ENCODE measurements at places on chromosomes 3 and 15.
A peak's percentile ranks its signal among the peaks of the same experiment; 100 is the strongest.

- DNase-seq, result no peak
Measured at GRCh38 chr3:98322101-98322500, 31.6 kb upstream of the OR5K4 start.

DNA sequence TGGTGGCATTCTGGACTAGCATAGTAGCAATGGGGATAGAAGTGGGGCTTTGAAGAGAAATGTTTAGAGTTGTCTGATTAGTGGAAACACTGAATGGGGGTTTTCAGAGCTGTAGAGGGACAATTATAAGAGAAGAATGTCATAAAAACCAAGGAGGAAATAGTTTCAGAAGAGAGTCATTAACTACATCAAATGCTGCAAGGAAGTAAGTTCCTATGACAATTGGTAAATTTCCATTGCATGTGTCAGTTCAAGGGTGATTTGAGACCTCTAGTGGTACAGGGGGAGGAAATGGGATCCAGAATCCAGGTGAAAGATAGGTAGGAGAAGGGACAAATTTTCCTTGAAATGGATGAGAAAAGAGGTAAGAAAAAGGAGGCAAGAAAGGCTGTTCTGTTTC lies 68.3 kb upstream of the TBC1D5 start:
- DNase-seq, result no peak

GRCh38 chr3:16122155-16122554 lies 52.3 kb upstream of the GALNT15 start:
- DNase-seq, result no peak

- no peak for DNase-seq
Measured at GRCh38 chr3:45347315-45348000, 40.9 kb upstream of the LARS2 start.

- DNase-seq, result no peak
Measured at GRCh38 chr3:101850246-101851051, 1.1 kb downstream of the NFKBIZ start.

GRCh38 chr15:88322461-88322860 lies 65.9 kb upstream of the NTRK3 start:
- DNase-seq, result no peak

DNA sequence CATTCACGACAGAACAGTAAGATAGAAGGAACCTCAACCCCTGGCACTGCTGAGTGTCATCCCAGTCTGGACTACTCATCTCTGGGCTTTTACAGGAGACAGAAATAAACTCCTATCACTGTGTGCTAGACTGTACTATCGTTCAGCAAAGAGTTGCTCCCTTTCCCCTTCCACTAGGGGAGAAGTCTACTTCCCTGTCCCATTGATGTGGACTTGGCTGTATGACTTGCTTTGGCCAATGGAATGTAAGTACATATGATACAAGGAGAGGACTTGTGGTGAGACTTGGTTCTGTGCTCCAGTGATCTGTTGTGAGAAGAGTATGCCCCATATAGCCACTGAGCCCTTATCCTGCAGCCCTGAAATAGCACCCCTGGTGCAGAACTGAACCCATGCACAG lies 5.3 kb upstream of the KIF7 start:
- DNase-seq, result no peak

- no peak for DNase-seq
Measured at GRCh38 chr15:99635794-99636193, 70.0 kb downstream of the MEF2A start.

- DNase-seq, result no peak
Measured at GRCh38 chr3:5430701-5431100, 243.2 kb downstream of the EDEM1 start.

DNA sequence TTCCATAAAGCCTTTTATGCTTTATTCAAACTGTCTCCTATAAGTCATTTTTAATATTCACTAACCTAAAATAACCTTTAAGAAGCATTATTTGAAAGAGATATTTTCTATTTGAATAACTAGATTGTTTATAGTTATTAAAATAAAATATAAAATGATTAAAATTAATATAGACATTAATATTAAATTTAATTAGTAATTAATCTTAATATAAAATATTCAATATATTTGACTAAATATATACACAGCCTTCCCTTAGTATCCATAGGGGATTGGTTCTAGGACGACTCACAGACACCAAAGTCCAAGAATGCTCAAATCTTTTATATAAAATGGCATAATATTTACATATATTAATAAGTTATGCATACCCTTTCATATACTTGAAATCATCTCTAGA lies 1014.1 kb downstream of the TBL1XR1 start:
- no peak for DNase-seq

- no peak for DNase-seq
Measured at GRCh38 chr3:102699104-102699818, 264.4 kb downstream of the ZPLD1 start.

DNA sequence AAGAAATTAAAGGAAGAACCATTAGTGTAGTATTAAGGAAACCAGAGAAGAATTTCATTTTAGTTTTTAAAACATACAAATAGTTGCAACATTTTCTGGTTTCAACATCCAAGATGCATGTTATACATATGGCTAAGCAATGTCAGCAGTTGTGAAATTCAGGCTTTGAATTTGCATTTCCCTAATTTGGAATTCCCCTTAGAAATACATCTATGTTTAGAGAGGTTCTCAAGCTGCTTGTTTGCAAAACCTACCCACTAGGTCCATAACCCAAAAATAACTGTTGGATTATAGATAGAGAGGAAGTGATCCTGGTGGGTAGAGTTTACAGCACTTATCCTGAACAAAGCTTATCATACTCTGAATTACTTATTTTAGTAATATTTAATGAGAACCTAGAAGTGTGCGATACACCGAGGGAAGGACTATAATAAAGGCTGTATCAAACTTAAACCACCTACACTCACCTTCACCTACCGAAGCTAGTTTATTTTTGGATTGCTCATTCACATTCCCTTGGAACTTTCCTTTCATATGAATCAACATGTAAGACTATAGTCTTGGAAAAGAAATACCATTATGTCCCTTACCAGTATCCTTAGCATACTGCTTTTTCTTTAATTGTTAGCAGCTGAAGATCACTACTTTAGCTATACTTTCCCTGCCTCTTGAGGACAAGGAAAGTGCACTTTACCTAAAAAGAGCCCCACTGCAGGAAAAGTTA lies 60.6 kb downstream of the CHAC1 start:
- DNase-seq, result no peak

GRCh38 chr3:194322678-194323211 lies 28.4 kb downstream of the CPN2 start:
- DNase-seq, result no peak

- DNase-seq, result no peak
Measured at GRCh38 chr3:37526511-37526910, 335.2 kb upstream of the CTDSPL start.

- DNase-seq, result no peak
Measured at GRCh38 chr3:23706111-23706510, 99.6 kb upstream of the UBE2E1 start.

- DNase-seq, result peak; percentile 53
Measured at GRCh38 chr3:131151-131888, 65.2 kb upstream of the CHL1 start.

DNA sequence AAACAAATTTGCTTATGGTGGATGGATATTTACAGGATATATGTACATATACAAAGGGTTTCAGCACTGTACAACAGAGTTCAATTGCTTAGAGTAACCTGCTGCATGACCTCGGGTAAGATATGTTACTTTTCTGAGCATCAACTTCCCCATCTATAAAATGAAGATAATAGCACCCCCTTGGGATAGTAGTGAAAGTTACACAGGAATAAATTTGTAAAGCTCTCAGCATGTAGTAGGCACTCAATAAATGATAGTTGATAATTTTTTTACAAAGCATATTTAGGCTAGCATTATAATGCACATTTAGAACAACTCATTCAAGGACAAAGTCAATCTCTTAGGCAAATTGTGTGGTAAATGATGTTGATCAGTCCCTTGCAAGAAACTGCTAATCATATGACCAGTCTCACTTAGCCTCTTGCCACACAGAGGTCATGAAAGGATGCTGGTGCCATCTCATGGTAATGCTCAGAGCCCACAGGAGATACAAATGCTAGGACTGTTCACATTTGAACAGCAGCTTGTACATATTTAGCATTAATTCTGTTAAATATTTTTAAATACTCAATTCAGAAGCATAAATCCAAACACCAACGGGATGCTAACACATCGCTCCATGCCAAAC lies 123.9 kb downstream of the MAGI1 start:
- no peak for DNase-seq

GRCh38 chr3:121997372-121997771 lies 24.7 kb downstream of the ILDR1 start:
- no peak for DNase-seq

- no peak for DNase-seq
Measured at GRCh38 chr3:169804681-169805080, 8.0 kb upstream of the LRRIQ4 start.
